ENCODE measurements at places on chromosomes 6 and 20. TPM values are rescaled to one million over a fixed set of nuclear protein-coding genes. Genes with fewer than 3 reads are reported as not detected.
A peak's percentile ranks its signal among the peaks of the same experiment; 100 is the strongest.

GRCh38 chr6:39880594-39880993 is 53.7 kb downstream of the MOCS1 start:
- DNase-seq = no peak

DNA sequence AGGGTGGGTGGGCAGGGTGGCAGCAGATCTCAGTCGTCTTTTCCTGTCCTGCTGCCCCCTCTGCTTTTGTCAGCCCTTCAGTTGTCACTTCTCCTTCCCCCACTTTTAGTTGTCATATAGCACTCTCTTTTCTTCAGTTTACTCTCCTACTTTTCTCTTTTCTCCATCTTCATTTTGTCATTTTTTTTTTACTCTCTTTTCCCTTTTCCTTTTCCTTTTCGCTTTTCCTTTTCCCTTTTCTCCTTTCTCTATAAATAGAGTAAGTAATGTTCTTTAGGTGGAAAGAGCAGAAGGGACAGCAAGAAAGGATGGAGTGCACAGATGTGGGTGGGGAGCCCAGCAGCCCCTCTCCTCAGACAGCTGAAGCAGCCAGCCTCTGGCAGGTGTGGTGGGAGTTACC is 108.6 kb downstream of the LRRC1 start:
- DNase-seq = no peak

The FOXF2 gene
- 0.42 TPM for polyA plus RNA-seq

GRCh38 chr6:89555806-89556205 is 82.7 kb downstream of the LYRM2 start:
- DNase-seq = no peak

DNA sequence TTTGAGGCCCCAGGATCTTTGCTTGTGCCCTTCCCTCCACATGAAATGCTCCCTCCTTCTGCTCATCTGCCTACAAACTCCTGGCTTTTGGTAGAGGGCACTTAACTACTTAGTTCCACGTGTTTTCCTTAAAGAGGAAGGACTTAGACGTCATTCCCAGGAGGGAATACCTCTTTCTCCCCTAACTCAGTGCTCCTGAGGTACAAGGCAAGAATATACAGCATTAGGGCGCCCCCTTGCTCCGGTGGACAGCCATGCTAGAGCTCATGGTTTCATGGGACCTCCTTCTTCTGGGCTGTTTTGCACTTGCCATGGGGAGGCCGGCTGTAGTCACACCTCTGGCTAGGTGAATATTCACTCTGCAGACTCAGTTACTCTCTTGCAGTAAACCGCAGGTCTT is 93.8 kb upstream of the LY86 start:
- DNase-seq = peak; percentile 64

DNA sequence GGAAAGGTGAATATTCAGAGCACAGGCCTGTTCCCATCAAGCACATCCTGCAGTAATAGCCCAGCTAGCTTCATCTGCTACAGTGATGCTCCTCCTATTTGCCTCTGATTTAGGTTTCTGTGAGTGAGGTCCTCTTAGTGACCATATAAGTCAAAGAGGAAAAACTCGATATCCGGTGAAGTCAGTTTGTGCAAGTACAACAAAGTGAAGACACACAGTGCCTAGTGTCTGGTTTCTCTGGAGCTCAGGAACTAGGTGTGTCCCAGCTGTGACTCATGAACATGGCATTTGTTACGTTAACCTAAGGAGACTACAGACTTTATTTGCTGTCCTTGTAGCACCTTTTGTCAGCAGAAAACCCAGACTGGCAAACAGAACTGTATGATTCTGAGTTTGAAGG is 33.9 kb downstream of the EDN1 start:
- DNase-seq = no peak

The PPDPF gene
- polyA plus RNA-seq = 142 TPM

- no peak for DNase-seq
Measured at GRCh38 chr6:10535193-10535592, 14.0 kb downstream of the GCNT2 start.

DNA sequence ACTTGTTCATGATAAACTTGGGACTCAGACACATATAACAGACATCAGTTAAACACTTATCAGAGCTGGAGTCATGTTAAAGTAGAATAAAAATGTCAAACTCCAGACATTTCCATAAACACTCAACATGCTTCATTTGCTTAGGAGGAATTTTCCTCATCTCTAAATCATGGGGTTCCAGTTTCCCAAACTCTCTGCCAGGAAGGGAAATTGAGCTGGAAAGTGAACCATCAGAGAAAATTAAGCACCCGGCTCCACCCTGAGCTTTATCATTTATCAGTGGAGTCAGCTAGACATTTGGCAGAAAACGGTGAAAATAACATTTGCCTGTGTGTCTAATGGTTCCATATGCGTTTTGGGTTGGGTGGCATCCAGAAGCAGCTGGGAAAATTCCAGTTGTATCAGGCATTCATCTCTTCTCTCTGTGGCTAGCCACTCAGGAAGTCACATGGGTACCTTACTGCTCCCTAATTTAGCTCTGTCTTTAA is 25.3 kb upstream of the ZNFX1 start:
- DNase-seq = no peak

The GJA10 gene
- polyA plus RNA-seq = not detected

All from psoas muscle (tissue), 8 donors.